Stimulated activated CD8-positive, alpha-beta memory T cell treated with anti-CD3 and anti-CD28 coated beads, Interleukin-2, amount 100 ng/mL, for 48 hours (primary cell): ENCODE measurements at places on chromosomes 13 and 19.

DNA sequence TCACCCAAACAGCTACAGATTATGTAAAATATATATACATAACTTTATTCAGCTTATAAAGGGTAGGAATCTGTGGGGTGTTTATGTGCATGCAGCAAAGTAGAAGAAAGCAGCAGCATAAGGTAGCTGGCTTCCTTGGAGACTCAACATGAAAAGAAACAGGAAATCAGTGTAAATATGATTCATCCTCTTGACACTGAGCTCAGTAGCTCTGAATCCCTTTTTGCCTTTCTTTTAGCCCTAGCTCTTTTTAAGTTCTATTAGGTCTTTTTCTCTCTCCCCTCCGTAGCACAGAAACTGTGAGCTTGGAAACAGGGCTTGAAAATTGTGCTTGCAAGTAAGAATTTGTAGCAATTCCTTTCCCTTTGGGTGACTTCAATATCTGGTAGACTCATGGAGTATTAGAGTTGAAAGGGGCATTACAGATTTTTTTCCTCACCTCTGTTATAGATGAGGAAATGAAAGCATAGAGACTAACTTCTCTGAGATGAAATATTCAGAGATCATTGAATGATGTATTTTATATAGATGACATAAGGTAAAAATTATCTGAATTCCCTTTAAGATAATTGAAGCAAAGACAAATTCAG is 314.4 kb downstream of the PCDH9 start:
- DNase-seq: no peak

GRCh38 chr13:107512551-107512950 is 702.8 kb downstream of the LIG4 start:
- no peak for DNase-seq

- no peak for DNase-seq
Observed at GRCh38 chr19:55231391-55232285, 3.1 kb upstream of the TMEM86B start.

DNA sequence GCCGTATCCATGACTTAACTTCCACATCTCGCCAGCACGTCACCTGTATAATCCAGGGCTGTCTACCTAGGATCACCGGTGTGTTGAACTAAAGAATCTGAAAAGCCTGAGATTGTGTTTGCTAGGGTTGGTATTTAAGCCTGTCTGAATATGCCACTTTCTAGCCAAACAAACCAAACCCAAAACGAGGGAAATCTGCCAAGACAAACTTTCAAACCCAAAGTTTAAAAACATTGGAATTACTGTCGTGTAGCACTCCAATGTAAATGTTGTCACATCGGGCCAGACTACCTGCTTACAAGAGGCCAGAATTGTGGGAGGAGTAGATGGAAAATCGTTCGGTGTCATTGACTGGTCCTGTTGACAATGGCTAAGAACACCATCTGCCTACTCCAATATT is 747.8 kb downstream of the EFNB2 start:
- no peak for DNase-seq
